ENCODE measurements at places on chromosomes 11 and 22.

- no peak for DNase-seq
Observed at GRCh38 chr11:88464528-88464927, 127.0 kb upstream of the CTSC start.

- peak; percentile 13 for DNase-seq
Observed at GRCh38 chr11:67272327-67273259, 6.3 kb downstream of the GRK2 start.

- DNase-seq, result no peak
Observed at GRCh38 chr11:57413681-57414080, 13.2 kb downstream of the SLC43A3 start.

GRCh38 chr11:61585115-61585514 lies 4.2 kb upstream of the SYT7 start:
- DNase-seq, result no peak

DNA sequence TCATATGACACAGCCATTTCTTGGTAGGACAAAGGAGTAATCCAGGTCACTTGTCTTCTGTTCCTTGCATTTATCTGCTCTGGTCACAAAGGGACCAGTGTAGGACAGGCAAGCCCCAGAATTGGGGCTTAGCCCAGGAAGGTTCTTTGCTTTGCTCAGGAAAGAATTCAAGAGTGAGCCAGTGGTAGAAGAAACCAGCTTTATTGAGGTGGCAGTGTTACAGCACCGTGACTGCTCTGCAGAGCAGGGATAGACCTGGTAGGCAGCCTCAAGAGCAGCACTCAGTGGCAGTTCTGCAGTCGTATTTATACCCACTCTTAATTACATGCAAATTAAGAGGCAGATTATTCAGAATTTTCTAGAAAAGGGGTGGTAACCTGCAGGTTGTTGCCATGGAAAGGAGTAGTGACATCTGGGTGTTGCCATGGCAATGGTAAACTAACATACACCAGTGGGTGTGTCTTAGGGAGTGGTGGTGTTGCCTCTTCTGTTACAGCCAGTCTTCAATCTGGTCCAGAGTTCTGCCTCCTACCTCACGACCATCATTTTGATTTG lies 84.9 kb upstream of the RAB1B start:
- peak; percentile 70 for DNase-seq

DNA sequence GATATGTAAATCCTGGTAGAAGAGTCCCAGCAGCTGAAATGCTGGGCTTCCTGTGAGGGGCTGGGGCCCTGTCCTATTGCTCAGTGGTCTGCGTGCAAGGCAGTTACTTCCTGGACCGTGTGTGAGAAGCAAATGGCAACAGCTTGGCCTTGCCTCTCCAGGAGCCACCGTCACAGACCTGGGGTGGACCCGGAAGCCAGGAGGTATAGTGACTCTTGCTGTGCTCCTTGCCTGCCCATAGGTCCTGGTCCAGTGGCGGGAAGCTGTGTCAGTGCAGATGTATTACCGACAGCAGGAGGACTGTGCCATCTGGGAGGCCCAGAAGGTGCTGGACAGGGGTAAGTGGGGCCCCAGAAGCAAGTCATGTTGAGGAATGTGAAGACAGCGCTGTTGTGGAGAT lies 54.3 kb downstream of the PISD start:
- DNase-seq, result no peak

DNA sequence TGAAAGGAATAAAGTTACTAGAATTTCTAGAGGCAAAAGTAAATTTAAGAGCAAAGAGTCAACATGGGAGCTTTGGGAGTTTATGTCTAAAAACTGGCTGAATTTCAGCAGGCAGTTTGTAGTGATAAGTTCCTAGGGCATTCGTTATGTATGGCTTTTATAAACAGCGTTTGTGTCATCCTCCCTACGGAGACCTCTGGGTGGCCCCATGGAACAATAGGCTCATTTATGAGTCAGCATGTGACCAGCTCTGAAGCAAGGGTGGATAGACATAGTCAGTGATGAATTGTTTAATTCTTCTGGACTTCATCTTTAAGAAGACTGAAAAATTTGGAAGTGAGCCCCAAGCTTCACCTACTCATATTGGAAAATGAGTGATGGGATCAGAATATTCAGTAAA lies 37.1 kb downstream of the SVIP start:
- DNase-seq, result no peak

DNA sequence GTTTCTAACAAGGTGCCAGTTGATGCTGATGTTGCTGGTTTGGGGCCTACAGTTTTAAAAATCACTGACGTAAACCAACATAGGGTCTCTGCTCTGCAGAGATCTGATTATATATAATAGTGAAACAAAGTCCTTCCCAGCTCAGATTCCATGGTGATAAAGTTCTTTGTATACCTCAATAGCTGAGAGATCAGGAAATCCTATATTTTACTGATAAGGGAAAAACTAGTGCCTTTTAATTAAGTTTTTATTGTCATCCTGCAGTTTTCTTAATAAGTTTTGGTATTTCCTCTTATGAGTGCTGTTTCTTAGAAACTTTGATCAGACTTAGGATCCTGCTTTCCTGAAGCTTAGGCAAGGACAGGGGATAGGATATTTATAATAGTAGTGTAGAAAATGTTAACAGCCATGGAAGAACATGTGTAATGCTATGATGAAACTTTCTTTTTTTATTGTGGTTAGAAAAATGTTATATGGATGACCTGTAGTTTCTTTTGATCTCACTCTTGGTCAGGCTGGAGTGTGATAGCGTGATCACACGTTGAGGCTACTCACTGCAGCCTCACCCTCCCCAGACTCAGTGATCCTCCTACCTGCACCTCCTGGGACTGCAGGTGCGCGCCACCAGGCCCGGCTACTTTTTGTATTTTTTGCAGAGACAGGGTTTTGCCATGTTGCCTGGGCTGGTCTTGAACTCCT lies 14.1 kb downstream of the CAPRIN1 start:
- no peak for DNase-seq

GRCh38 chr11:120577041-120577440 lies 65.5 kb downstream of the GRIK4 start:
- DNase-seq, result no peak

DNA sequence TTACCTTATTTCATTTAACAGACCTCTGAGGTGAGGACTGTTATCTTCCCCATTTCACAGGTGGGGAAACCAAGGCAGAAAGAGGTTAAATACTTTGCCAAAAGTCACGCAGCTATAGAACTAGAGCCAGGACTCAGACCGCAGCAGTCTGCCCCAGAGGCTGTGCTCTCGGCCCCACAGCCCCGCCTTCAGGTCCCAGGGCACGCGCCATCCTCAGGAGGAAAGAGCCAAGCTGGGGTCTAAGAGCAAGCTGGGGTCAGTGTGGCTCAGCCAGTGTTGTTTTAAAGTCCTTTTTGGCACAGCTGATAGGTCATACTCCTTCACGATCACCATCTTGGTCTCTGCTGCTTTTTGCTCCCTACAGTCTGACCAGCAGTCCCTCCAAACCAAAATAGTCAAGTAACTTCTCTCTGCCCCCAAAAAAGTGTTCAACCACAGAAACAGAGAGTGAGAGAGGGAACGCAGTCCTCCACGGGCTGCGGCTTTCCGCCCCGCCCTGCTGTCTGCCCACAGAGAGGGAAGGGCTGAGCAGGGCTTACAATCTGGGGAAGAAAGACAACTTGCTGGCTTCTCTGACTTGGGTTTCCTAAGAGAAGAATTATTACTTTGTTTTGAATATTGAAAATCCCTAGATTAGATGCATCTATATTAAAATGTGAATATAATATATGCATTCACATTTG lies 137.2 kb upstream of the OPCML start:
- DNase-seq, result no peak

- no peak for DNase-seq
Observed at GRCh38 chr11:18010121-18010670, 2.7 kb downstream of the SERGEF start.

- peak; percentile 81 for DNase-seq
Observed at GRCh38 chr11:107928046-107928766, at the start of gene RAB39A. RAB39A (plus strand) TSS chr11:107928448; CDS start chr11:107928569, 121 bp downstream.

DNA sequence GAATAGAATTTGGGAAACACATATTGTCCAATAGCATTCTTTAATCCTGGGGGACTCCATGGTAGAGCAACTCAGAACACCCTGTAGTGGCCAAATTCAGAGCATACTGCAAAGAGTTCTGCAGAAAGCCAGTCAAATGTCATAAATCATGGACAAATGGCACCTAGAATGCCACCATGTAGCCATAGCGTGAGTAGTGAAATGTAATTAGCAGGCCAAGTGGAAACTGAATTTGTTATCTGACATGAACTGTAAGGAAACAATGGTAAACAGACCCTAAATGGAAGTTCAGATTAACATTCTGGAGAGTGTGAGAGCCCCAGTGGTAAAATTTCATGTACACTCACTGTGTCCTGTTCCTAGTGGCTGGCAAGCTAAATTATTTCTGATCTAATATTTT lies 7.0 kb upstream of the PRSS23 start:
- no peak for DNase-seq

- no peak for DNase-seq
Observed at GRCh38 chr11:120067438-120068113, 70.3 kb downstream of the TRIM29 start.
